Esophagus squamous epithelium (tissue), 5 donors: ENCODE measurements at places on chromosomes 7 and 10. TPM values are rescaled to one million over a fixed set of nuclear protein-coding genes. Genes with fewer than 3 reads are reported as not detected.

- no peaks in the 10 kb centered on the region for H3K36me3 ChIP-seq
- H3K27me3 ChIP-seq = peaks cover 5% of the 10 kb centered on the region
- peak overlapping the region; percentile 6 for H3K27ac ChIP-seq
- no peak for DNase-seq
- peaks cover 32% of the 10 kb centered on the region for H3K4me1 ChIP-seq
- no peak overlapping the region for H3K4me3 ChIP-seq
Observed at GRCh38 chr7:139798221-139798620, 20.4 kb upstream of the HIPK2 start.

DNA sequence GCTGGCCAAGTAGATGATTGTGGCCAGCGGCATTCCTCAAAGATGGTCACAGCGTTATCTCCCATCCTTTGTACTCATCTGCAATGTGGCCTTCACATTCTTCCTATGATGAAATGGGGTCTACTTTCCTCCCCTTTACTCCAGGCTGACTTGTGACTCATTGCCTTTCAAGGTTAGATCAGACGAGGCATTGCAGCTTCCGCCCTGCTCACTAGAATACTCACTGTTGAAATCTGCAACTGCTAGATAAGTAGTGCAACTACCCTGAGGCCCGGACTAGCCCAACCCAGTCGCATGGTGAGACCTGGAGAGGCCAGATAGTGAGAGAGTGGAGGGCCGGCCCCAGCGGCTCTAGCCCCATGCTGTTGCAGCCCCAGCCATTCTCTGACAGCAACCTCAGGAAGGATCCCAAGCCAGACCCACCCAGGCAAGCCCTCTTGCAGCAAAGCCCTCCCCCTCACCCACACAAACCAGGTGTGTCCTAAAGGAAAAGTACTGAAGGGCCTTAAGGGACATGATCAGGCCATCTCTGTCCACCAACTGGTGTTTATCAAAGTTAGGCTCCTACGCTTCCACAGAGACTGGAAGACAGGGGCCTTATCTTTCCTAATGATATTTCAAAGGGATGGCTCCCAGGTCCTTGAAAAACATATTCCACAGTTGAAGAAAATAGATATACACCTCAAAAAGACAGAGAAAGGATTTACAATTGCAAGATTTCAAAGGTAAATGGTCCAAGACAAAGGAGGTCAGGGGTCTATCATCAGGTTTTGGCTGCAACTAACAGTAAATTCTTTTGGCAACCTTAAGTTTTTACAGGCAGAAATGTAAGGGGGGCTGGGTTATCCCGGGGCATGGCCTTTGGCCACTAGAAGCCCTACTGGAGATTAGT lies 107.2 kb upstream of the TRIM24 start:
- H3K36me3 ChIP-seq = no peaks in the 10 kb centered on the region
- no peak for DNase-seq
- no peaks in the 10 kb centered on the region for H3K27me3 ChIP-seq
- H3K4me1 ChIP-seq = no peaks in the 10 kb centered on the region
- no peak overlapping the region for H3K4me3 ChIP-seq

DNA sequence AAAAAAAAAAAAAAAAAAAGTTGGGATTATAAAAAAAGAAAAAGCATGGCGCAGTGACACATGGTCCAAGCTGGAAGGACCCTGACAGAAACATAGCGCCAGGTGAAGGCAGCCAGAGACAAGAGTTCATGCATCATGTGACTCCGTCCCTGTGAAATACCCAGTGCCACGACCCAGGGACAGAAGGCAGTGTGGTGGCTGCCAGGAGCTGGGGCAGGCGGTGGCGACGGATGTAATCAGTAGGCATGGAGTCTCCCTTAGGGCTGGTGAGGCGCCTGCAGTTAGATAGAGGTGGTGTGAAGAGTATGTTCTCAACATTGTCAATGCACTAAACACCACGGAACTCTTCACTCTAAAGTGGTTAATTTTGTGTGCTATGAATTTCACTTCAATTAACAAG lies 43.9 kb downstream of the STK32C start:
- peaks cover 6% of the 10 kb centered on the region for H3K4me1 ChIP-seq
- H3K27ac ChIP-seq = no peak overlapping the region
- no peaks in the 10 kb centered on the region for H3K27me3 ChIP-seq
- no peak overlapping the region for H3K4me3 ChIP-seq

GRCh38 chr7:128443831-128444600 lies 11.7 kb upstream of the HILPDA start:
- peak overlapping the region; percentile 74 for H3K27ac ChIP-seq
- no peaks in the 10 kb centered on the region for H3K36me3 ChIP-seq
- no peak for DNase-seq
- no peak overlapping the region for H3K4me3 ChIP-seq

- no peak overlapping the region for H3K27ac ChIP-seq
- no peaks in the 10 kb centered on the region for H3K36me3 ChIP-seq
- H3K4me3 ChIP-seq = no peak overlapping the region
- H3K4me1 ChIP-seq = no peaks in the 10 kb centered on the region
- H3K27me3 ChIP-seq = peaks cover 49% of the 10 kb centered on the region
Observed at GRCh38 chr10:132911786-132912097, 30.6 kb downstream of the CFAP46 start.

DNA sequence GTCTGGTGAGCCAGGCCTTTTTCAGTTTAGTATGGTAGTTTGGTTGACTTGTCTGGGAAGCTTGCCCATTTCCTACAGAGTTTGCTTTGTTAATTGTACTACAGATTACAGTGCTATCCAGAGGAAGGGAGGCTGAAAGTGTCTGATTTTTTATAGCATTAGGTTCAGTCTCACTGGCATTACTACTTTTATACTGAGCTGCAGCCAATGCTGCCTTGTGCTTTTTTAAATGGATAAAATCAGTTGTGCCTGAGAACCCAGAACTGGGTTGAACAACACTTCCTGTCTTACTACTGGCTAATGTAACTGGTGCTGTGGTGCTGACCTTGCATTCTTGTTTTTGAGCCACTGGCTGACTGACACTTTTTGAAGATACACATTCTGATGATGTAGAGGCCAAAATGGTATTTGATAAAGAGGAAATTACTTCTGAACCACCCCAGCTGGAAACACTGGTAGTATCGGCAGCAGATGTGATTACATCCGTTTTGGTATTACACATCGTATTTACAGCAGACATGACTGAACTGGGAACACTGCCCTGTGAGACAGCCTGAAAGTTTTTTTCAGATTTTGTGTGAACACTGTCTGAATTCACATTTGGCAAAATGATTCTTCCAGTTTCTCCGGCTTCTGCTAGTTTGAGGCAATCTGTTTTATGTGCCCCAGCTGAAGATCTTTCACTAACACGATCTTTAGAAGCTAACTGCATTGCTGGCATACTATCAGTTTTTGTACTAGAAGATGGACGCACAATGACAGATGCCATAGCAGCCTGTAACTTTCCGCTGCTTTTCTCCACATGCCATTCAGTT lies 74.1 kb downstream of the NRBF2 start:
- peak overlapping the region; percentile 61 for H3K27ac ChIP-seq
- no peak for DNase-seq
- peaks cover 46% of the 10 kb centered on the region for H3K36me3 ChIP-seq
- H3K4me1 ChIP-seq = peaks cover 36% of the 10 kb centered on the region
- H3K4me3 ChIP-seq = no peak overlapping the region
- H3K27me3 ChIP-seq = no peaks in the 10 kb centered on the region

- H3K36me3 ChIP-seq = no peaks in the 10 kb centered on the region
- H3K4me1 ChIP-seq = peaks cover 6% of the 10 kb centered on the region
- no peaks in the 10 kb centered on the region for H3K27me3 ChIP-seq
- DNase-seq = no peak
Observed at GRCh38 chr10:27503498-27504006, 552 bp upstream of the RAB18 start.

- DNase-seq = no peak
- no peaks in the 10 kb centered on the region for H3K36me3 ChIP-seq
- H3K27me3 ChIP-seq = no peaks in the 10 kb centered on the region
- H3K27ac ChIP-seq = no peak overlapping the region
- H3K4me1 ChIP-seq = no peaks in the 10 kb centered on the region
- no peak overlapping the region for H3K4me3 ChIP-seq
Observed at GRCh38 chr7:107877731-107878382, 13.1 kb upstream of the DLD start.

DNA sequence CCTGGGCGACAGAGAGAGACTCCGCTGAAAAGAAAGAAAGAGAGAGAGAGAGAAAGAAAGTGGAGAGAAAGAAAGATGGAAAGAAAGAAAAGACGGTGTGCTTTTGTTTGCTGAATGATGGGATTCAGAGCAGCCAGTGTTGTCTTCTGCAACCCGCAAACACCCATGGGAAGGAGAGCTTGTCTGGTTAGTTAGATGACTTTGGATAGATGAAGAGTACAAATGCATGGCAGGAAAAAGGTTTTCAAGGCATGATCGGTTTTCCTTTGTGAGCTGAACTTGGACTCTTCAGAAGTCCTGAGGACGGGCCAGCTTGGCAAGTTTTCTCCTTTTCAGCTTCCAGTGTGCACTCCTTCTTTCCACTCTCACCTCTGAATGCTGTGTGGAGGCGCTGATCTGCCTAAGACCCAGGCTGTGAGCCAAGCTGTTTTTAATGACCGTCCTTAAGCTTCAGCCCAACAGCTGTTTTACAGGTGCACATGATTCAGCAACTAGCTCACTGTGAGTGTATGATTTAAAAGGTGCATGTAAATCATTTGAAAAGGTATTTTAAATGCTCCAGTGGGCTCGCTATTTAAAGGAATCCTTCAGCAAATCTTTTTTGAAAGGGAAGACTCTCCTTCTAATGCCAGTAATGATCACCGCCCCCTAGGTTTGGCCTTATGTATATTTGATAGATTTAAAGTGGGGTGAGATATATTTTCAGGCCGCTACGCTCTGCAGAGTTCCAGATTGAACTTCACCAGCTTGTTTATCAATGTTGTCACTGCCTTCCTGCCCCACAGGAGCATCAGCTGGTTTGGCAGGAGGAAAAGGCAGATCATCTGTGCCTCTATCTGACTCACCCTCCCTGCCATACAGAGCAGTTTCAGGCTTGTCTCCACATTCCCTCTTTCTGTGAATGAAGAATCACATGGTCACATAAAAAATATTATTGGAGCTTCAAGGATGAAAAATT lies 115.0 kb downstream of the PLXDC2 start:
- H3K27ac ChIP-seq = peak overlapping the region; percentile 77
- peak overlapping the region; percentile 3 for H3K4me3 ChIP-seq
- H3K4me1 ChIP-seq = peaks cover 48% of the 10 kb centered on the region

GRCh38 chr10:81866753-81867152 lies 8.2 kb upstream of the NRG3 start:
- no peak overlapping the region for H3K27ac ChIP-seq
- H3K4me3 ChIP-seq = no peak overlapping the region
- no peaks in the 10 kb centered on the region for H3K4me1 ChIP-seq
- no peaks in the 10 kb centered on the region for H3K27me3 ChIP-seq
- no peaks in the 10 kb centered on the region for H3K36me3 ChIP-seq

- peak overlapping the region; percentile 90 for H3K27ac ChIP-seq
- peaks cover 19% of the 10 kb centered on the region for H3K4me1 ChIP-seq
Observed at GRCh38 chr10:102814873-102815661, 22.1 kb downstream of the CYP17A1 start.

GRCh38 chr10:46050941-46051623 lies 5.0 kb upstream of the MSMB start:
- H3K4me1 ChIP-seq = peaks cover 10% of the 10 kb centered on the region
- no peaks in the 10 kb centered on the region for H3K36me3 ChIP-seq
- no peak overlapping the region for H3K27ac ChIP-seq

DNA sequence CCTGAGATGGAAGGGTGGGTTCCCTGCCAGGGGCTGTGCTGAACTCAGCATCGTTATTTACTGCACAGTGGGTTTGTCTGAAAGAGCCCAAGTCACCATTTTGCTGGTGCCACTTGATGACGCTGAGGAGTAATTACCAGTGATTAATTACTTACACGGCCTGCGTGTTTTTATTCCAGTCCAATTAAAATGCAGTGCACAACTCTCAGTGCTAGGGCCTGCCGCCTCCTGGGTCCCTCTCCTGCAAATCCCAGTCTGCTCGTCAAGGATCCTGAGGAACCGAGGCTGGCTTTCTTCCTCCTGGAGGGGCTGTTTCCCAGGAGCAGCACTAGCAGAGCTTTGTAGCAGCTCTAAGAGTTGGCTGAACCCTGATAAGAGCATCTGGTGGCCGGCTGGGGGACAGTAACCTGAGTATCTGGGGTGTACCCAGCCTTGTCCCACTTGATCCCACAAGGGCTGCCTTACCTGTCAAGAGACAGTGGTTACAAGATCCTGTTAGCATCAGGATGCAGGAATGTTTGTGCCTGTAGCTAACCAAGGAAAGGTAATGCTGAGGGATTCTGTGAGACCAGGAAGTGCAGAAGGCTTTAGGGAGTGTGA lies 45.1 kb upstream of the LRRC4 start:
- peaks cover 81% of the 10 kb centered on the region for H3K36me3 ChIP-seq
- H3K4me1 ChIP-seq = peaks cover 11% of the 10 kb centered on the region
- no peak overlapping the region for H3K4me3 ChIP-seq
- no peak for DNase-seq
- H3K27ac ChIP-seq = no peak overlapping the region

DNA sequence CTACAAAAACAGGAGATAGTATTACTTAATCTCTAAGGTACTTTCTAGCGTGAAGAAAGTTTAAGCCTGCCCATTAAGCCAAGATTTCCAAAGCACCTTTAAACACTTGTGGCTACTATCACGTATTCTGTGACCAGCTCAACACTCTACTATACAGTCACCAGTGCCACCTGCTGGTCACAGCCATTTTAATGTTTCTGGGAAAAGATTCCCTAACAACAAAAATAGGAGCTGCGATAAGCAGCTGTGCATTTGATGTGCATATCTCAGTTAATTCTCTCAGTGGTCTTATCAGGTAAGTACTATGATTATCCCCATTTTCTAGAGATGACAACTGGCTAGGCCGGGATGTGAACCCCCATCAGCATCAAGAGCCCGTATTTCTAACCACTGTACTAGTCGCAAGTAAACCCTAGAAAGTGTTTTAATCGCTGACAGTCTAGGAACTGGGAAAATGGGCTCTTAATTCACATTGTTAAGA lies 860 bp downstream of the SEC31B start:
- peaks cover 12% of the 10 kb centered on the region for H3K27me3 ChIP-seq
- no peak overlapping the region for H3K27ac ChIP-seq
- H3K4me3 ChIP-seq = peak overlapping the region; percentile 64
- H3K36me3 ChIP-seq = no peaks in the 10 kb centered on the region

GRCh38 chr7:114160925-114161324 lies 242.1 kb upstream of the PPP1R3A start:
- no peak overlapping the region for H3K27ac ChIP-seq
- no peaks in the 10 kb centered on the region for H3K27me3 ChIP-seq
- H3K4me1 ChIP-seq = no peaks in the 10 kb centered on the region

GRCh38 chr7:89605362-89605761 lies 548.9 kb upstream of the STEAP1 start:
- H3K36me3 ChIP-seq = no peaks in the 10 kb centered on the region
- H3K4me3 ChIP-seq = no peak overlapping the region
- no peaks in the 10 kb centered on the region for H3K27me3 ChIP-seq
- DNase-seq = no peak

GRCh38 chr7:19121977-19122588 lies 4.6 kb upstream of the TWIST1 start:
- no peak overlapping the region for H3K4me3 ChIP-seq
- DNase-seq = no peak
- H3K4me1 ChIP-seq = peaks cover 22% of the 10 kb centered on the region
- no peaks in the 10 kb centered on the region for H3K36me3 ChIP-seq
- H3K27ac ChIP-seq = no peak overlapping the region

- no peak overlapping the region for H3K27ac ChIP-seq
- H3K4me3 ChIP-seq = no peak overlapping the region
Observed at GRCh38 chr7:78514634-78515033, 716.1 kb downstream of the PHTF2 start.

The CFAP43 gene
- not detected for total RNA-seq

The TMEM270 gene
- not detected for total RNA-seq

The HOXA4 gene
- total RNA-seq = 6.7 TPM

The ACSM6 gene
- not detected for total RNA-seq

The RBM20 gene
- total RNA-seq = 2.1 TPM
